Lung (tissue), 17 donors: ENCODE measurements at places on chromosomes 13 and 19.
A peak's percentile ranks its signal among the peaks of the same experiment; 100 is the strongest.

DNA sequence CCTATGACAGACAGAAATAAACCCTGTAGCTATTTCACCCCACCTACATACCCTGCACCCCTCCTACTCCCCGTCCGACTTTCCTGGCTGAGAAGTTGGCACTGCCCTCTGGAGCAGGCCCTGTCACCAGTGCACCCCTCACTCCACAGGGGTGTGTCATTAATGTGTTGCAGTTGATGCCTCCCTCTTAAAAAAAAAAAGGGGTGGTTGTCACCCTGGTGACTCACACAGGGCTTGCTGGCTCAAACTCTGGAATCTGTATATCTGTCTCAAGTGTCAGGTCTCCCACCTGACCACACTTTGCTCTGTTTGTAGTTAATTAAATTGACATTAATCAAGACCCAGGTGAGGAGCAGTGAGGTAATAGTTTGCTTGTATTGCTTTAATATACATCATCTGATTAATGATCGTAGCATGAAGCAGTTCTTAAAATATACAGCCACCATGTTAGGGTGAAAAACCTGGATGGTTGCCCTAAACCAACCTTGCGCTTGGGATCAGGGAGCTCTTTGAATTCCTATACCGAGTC is 2.0 kb upstream of the GATAD2A start:
- DNase-seq = no peak

- no peak for DNase-seq
Measured at GRCh38 chr13:90447034-90447733, 900.3 kb upstream of the MIR17HG start.

DNA sequence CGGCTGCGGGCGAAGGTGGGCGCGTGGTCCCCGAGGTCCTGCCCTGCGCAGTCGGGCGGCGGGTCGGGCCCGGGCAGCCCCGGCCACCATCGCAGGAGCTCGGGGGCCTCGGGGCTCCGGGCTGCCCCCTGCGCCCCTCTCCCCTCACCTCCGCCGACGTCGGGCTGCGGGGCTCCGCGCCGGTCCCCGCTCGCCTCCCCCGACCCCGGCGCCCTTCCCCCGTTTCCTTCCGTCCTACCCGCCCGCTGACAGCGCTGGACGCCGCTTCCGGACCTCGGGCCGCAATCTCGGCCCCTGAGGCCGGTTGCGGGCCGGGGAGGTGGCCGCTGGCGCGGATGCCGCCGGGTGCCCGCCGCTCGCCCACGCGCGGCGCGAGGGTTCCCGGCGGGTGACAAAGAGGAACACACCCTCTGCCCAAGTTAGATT is 720 bp downstream of the FARP1 start:
- DNase-seq = peak; percentile 31

DNA sequence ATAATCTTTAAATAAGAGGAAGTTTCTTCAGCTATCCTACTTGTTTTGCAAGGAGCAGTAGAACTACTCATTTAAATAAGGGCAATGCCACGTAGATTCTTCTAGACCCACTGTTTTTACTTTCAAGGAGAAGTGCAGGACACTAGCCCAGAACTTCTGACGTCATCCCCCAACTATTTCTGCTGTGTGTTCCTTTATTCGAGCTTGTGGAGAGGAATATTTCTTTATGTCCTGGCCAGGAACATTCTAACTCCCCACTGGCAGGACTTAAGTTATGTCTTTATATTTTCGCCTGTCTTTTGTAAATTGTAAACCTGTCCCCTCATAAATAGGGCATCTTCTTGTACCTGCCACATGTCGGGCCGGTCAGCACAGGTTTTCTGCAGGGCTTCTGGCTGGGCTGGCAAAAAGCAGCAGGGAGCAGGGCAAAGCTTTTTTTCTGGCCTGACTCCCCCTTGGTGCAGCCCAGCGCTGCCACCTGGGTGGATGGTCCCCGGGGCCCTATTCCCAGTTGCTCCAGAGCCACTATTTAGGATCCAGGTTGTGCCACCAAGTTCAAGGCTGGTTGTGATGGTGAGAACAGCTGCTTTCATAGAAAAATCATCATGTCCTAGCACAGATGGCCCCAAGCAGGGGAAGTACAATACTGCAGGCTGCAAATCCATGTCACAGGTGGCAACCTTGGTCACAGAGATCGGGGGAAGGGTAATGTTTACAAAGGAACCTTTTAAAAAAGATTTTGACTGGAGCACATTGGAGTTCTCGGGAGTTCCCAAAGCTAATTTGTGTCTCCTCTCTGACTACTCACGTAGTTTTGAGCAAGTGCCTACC is 1.8 kb downstream of the MBNL2 start:
- peak; percentile 74 for DNase-seq

GRCh38 chr19:1450735-1451731 is 1.1 kb downstream of the APC2 start:
- no peak for DNase-seq

DNA sequence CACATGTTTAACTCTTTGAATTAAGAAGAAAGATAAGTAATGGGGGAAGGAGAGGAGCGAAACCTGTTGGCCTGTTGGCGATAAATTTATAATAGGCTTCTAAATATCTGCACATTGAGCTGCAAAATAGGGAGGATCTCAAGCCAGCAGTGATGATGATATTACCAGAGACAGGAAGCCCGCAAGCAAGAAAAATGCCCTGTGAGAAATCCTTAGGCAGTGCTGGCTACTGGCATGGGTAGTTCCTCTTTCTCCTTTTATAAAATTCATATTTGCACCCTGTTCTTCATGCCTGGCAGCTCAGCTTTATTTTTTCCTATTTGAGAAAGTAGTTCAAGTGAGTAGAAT is 858 bp upstream of the USP12 start:
- no peak for DNase-seq

DNA sequence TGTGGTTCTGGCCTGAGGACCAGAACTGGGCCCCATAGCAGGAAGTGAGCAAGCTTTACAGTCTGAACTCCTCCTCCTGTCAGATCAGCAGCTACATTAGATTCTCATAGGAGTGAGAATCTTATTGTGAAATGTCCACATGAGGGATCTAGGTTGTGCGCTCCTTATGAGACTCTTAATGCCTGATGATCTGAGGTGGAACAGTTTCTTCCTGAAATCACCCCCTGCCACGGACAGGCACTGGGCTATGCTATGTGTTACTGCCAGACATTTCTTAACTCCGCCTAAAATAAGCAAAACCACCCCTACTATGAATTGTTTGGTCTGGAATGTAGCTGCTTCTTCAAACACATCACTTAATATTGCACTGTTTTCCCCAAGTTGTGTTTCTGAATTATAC is 4.6 kb downstream of the FBXL3 start:
- no peak for DNase-seq

- DNase-seq = no peak
Measured at GRCh38 chr13:31706105-31706504, 33.2 kb upstream of the RXFP2 start.

- DNase-seq = no peak
Measured at GRCh38 chr19:40234429-40235237, 8.1 kb upstream of the CCNP start.

GRCh38 chr13:91174886-91175501 is 172.5 kb upstream of the MIR17HG start:
- peak; percentile 33 for DNase-seq

- DNase-seq = peak; percentile 53
Measured at GRCh38 chr19:14218620-14219330, 12.8 kb upstream of the ADGRL1 start.

- no peak for DNase-seq
Measured at GRCh38 chr13:44651209-44651608, 75.1 kb upstream of the TSC22D1 start.

DNA sequence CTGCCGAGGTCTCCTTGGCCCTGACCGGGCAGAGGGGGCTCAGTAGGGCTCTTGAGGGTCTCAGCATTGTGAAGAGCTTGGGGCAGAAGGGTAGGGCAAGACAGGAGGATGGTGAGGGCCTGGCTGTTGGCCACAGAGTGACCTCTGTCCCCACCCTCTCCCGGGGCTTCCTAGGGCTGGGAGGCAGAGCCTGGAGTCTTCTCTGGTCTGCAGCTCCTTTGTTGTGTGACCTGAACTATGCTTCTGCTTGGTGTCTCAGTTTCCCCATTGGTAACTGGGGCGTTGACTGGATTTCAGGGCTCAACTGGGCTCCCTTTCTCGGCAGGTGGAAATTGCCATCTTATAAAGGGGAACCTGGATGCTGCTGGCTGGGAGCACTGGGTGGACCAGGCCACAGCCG is 30.1 kb upstream of the PEPD start:
- DNase-seq = no peak

DNA sequence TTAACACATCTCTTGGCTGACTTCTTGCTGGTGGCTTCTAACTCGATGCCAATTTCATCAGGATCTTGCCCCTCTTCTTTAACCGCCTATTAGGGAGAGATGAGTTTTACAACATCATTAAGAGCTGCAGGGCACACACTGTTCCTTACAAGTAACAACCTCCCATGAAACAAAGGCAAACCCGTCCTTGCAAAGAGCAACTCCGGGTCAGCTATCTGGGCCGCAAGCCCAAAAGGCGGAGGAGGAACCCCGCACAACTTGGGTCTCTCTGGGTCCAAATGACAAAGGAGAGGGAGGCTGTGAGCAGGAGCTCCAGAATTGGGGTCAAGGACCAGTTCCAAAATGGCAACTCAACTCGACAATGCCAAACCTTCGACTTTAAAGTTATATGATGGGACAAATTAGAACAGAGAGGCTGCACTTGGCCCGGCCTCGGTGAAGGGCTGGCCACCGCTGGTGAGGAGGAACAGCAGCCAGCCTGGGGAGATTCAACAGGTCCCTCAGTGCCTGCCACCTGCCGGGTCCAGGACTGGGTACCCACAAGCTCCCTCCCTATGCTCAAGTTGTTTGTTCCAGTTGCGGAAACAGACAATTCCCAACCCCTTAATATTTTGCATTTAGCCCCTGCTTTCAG is 1.1 kb downstream of the SAFB2 start:
- DNase-seq = peak; percentile 10

DNA sequence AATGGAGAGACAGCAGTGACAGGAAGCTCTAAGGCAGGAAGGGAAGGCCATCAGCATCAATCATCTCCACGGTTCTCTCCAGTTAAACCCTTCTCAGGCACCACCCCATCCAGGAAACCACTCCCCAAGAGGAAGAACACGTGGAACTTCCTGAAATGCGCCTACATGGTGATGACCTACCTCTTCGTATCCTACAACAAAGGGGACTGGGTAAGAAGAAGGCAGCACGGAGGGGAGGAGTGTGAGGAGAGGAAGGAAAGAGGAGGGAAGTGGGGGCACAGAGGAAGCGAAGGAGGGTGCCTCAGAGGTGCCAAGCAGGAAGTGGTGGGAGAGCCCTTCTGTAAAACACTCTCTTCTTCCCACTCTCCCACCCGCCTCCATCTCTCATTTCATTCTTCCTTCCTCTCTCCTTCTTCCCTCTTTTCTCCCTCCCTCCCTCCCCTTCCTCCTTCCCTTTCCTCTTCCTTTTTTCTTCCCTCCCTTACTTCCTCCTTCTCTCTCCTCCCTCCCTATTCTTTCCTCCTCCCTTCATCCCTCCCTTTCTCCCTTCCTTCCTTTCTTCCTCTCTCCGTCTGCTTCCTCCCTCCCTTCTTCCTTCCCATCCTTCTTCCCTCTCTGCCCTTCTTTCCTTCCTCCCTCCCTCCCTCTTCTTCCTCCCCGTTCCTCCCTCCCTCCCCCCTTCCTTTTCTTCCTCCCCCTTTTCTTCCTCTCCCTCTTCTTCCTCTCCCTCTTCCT is 12.6 kb downstream of the ZSCAN5A start:
- peak; percentile 42 for DNase-seq

DNA sequence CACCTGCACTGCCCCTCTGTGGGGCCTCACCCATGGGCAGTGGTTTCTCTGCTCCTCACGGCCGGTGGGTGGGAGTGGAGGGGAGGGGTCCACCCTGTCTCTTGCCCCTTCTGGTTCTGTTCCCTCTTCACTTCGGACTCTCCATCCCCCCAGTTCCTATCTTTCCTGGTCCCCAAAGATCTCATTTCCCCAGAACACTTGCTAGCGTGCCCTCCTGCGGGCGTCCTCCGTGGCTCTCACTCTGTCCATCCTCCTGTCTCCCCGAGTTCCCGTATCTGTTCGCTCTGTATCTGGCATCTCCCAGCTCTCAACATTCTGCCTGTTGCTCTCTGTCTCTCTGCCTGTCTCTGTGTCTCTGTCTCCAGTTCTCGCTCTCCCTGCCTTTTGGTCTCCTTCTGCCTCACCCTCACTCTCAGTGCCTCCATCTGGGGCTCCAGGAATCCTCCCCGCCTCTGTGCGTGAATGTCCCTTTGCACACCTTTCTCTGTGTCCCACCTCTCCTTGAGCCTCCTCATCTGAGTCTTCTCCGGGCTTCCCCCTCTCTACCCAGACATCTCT is 363 bp downstream of the SPIB start:
- DNase-seq = no peak

- DNase-seq = no peak
Measured at GRCh38 chr19:6711078-6711361, 9.4 kb downstream of the C3 start.
